ENCODE measurements at places on chromosomes 3 and 15.

DNA sequence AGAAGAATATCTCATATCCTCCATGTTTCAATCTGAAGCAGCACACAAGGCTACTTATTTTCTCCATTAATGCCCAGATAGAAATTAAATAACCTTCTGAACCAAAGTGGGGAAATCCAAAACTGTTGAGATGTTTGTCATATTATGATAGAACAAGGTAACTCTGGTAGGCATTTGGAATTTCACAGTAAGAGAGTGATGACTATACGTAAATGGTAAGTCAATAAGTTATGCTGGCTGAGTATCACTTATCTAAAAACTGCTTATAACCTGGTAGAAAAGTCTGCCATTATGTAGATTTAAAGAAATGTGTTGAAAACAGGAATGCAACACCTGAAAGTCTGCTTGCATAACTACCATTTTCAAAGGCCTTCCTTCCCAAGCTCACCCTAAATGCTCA, 17.2 kb upstream of the SLC12A8 start:
- DNase-seq, result no peak

GRCh38 chr3:180319461-180319860, 282.5 kb upstream of the TTC14 start:
- no peak for DNase-seq

DNA sequence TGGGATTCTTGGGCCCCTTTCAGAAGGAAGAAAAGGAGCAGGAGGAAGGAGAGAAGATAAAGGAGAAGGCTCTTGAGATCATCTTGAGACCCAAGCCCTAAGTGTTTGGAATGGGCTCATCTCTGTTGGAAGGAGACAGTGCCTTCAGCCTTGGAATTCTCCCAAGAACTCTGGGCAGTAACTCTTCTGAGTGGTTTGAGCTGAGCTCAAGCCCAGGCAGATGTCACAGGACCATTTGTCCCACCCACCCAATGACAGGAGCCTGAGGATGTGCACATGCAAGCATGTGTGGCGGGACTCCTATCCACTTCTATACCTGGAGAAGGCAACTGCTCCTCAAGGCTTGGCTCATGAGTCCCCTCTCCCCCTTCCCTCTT, 14.6 kb upstream of the TMEM40 start:
- DNase-seq, result no peak

DNA sequence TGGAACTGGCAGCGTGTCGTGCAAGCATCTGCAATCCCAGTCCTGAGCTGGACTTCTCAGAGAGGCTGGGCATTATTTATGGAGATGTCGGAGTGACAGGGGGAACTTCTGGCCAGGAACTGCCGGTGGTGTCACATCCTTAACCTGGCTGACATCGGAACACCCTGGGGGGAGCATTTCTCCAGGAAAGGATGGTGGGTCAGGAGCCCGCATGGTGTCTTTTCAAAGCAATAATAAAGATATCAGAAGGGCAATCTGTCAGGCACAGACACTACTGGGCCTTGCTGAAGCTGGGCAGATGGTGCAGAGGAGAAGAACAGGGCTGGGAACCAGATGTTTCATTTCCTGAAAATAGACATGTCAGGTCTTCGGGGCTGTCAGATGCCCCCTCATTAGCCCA, 133.5 kb downstream of the WNT7A start:
- no peak for DNase-seq

- DNase-seq, result no peak
Observed at GRCh38 chr3:155352900-155353490, 59.5 kb upstream of the STRIT1 start.

DNA sequence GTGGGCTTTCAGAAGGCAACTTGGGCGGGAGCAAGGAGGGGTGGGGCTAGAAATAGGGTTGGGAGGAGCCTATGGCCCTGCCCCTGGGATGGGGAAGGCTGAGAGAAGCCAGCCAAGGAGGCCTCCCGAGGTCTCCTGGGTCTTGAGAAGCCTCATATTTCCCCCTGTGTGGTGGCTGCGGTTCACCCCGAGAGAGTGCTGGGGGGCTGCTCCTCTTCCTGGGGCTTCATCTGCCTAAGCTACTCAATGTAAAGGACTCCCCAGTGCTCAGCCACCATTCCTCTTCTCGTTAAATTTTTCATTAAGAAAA, 174.3 kb downstream of the SMAD6 start:
- no peak for DNase-seq

DNA sequence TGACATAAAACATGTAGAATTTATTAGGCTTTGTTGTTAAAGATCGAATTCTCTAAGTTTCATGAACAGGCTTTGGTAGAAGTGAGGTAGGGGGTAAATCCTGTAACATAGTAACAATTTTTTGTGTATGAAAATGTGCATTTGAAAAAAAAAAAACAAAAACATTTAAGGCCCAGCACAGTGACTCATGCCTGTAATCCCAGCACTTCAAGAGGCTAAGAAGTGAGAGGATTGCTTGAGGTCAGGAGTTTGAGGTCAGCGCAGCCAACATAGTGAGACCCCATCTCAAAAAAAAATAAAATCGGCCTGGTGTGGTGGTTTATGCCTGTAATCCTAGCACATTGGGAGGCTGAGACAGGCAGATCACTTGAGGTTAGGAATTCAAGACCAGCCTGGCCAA, 26.8 kb upstream of the PPP4R2 start:
- no peak for DNase-seq

GRCh38 chr3:129441782-129442181, 1.8 kb downstream of the IFT122 start:
- DNase-seq, result no peak

GRCh38 chr3:114406286-114406685, 112.5 kb downstream of the TIGIT start:
- DNase-seq, result no peak

- DNase-seq, result no peak
Observed at GRCh38 chr3:104916971-104917370, 449.7 kb upstream of the ALCAM start.

GRCh38 chr3:59049671-59050331, at the start of gene CFAP20DC:
Gene CFAP20DC, minus strand, starts transcription at chr3:59050025. Its CDS starts 394 bp downstream, at chr3:59049631.
- peak; percentile 93 for DNase-seq

DNA sequence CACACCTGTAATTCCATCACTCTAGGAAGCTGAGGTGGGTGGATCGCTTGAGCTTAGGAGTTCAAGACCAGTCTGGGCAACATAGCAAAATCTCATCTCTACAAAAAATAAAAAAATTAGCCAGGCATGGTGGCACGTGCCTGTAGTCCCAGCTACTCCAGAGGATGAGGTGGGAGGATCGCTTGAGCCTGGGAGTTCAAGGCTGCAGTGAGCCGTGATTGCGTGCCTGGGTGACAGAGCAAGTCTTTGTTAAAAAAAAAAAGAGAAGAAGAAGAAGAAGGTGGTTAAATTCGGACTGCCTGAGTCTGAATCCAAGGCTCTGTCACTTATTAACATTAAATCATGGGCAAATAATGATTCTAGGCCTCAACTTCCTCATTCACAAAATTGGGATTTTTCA, 51.0 kb downstream of the EOMES start:
- no peak for DNase-seq

DNA sequence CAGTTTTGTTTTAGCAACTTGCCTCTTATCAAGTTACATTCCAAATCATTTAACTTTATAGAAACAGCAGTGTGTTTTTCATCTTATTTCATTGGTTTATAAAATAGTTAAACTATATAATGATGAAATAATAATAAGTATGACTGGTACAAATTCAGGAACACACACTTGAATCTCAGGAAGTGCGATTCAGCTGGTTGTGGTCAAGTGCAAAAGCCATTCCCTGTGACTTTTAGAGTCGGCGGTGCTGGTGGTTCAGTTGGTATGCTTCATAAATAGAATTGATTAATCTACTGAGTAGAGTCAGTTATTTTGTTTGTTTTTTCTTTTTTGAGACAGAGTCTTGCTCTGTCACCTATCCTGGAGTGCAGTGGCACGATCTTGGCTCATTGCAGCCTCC, 22.7 kb downstream of the SACM1L start:
- DNase-seq, result no peak

- DNase-seq, result no peak
Observed at GRCh38 chr3:132228923-132229322, 88.3 kb upstream of the ACP3 start.

DNA sequence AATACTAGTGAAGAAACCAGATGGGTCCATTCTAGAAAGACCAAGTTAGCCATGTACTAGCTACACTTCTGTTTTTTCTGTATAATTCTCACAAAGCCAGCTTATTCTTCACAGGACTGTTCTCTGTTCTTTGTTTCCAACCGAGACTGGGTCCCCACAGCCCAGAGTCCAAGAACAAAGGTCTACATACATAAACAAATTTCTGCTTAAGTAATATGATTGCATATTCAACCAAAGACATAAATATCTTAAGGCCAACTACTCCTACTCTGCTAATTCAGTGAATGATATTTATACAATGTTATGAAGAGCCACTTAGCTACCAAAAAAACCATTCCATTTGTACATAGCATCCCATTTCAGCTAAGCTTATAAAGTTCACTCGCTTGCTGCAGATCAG, 299.8 kb upstream of the CCDC54 start:
- DNase-seq, result no peak

DNA sequence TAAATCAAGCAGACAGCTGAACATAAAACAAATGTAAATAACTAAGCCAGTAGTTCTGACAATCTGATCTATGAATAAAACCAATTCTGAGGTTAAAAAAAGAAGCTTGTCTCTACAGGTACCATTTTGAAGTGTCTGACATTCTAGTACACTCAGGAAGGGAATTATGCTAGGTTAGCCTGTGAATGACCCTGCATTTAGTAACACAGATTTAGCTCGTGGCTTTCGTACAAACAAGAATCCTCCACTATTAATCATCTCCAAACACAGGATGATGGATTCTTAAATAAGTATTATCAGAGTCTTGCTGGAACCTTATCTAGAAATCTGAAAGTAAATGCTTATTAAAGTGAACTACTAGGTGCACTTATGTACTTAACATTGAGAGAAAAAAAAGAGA, 1120.1 kb downstream of the ROBO1 start:
- no peak for DNase-seq

- DNase-seq, result no peak
Observed at GRCh38 chr3:43915546-43915945, 224.8 kb downstream of the ABHD5 start.

- peak; percentile 4 for DNase-seq
Observed at GRCh38 chr3:119891944-119892721, 110.2 kb downstream of the NR1I2 start.

DNA sequence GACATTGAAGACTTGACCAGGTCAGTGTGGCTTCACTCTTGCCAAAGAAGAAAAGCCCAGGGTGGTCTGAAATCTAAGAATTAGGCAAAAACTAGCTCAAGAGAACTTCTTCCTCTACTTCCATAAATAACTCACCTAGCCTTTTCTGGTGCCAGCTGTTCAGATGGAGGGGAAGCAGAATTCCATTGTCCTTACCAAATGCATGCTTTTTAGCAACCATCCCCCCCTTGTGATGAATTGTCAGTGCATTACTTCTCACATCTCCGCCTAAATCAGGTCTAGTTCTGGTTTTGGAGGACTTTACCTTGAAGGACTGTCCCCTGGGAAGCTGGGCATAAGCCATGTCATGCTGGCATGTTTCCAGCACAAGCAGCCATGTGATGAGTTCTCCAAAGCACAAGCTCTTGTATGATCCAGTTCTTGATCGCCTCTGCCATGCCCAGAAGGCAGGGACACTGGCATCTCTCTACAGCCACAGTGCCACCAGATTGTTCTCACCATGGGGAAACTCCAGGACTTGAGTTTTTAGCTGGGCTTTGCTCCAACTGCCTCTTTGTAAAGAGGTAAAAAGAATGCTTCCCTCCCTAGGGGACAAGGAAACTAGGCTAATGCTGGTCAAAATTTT, 96.4 kb upstream of the IL12A start:
- DNase-seq, result no peak

- no peak for DNase-seq
Observed at GRCh38 chr3:65412588-65412987, 626.1 kb downstream of the MAGI1 start.

- no peak for DNase-seq
Observed at GRCh38 chr3:152629363-152630122, 205.4 kb upstream of the P2RY1 start.

- peak; percentile 45 for DNase-seq
Observed at GRCh38 chr3:119810018-119810435, 28.1 kb downstream of the NR1I2 start.

DNA sequence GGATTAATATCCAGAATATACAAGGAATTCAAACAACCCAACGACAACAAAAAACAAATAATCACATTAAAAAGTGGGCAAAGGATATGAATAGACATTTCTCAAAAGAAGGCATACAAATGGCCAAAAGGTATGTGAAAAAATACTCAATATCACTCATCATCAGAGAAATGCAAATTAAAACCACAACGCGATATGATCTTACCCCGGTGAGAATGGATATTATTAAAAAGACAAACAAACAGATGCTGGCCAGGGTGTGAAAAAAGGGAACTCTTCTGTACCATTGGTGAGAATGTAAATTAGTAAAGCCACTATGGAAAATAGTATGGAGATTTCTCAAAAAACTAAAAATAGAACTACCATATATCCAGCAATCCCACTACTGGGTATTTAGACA, 43.5 kb upstream of the MEF2A start:
- DNase-seq, result no peak

GRCh38 chr15:62591842-62592838, 427.1 kb upstream of the C2CD4B start:
- no peak for DNase-seq

GRCh38 chr3:153090973-153091372, 71.1 kb upstream of the RAP2B start:
- no peak for DNase-seq

GRCh38 chr15:33872416-33873106, 95.7 kb upstream of the CHRM5 start:
- no peak for DNase-seq

DNA sequence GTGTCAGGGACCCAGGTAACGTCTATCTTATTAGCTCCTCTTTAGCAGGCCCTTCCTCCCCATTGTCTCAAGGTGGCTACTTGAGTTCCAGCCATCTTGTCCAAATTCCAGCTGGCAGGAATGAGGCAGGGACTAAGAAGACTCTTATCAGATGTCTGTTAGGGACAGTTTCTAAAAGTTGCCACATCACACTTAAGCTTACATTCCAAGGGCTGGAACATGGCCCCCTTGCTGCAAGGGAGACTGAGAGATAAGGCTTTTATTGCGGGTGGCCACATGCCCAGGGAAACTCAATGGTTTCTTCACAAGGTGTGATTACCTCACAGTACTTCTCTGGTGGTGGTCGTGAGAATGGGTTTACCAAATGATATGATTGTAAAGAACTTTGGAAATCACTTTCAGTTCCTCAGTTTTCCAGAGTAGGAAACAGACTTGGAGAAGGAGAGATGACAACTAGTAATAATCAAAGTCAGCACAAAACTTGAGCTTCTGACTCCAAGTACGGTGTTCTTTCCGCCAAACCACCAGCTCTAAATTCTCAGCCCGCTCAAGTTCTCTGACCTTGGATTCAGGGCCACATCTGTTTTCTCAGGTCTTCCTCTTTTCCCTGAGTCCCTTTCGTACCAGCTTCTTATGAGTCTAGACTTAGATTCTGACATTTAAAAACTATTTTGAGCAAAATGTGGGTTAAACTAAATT, 14.2 kb downstream of the PDIA5 start:
- DNase-seq, result no peak

DNA sequence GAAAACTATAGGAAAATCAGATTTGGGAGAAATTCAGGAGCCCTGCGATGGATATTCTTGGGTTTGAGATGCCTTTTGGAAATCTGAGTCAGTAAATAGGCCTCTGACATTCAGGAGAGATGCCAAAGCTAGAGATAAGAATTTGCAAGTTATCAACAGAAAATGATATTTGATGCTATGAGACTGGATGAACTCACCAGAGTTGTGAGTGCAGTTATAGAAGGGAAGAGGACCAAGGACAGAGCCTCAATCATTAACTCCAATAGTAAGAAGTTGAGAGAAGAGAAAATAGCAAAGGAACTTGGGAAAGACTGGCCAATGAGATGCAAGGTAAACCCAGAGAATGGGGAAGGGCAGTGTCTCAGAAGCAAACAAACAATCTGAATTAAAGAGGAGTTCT, 7.9 kb upstream of the ANO10 start:
- DNase-seq, result no peak

Measured in stimulated activated naive B cell treated with anti-CD40 and anti-IgM and Interleukin-4, amounts not matched to agents 10 μg/mL and 1 μg/mL and 100 μg/mL, for 72 hours (primary cell).